Left renal cortex interstitium (tissue), 4 donors: ENCODE measurements at places on chromosomes 11 and 22. TPM values are rescaled to one million over a fixed set of nuclear protein-coding genes. Genes with fewer than 3 reads are reported as not detected.

DNA sequence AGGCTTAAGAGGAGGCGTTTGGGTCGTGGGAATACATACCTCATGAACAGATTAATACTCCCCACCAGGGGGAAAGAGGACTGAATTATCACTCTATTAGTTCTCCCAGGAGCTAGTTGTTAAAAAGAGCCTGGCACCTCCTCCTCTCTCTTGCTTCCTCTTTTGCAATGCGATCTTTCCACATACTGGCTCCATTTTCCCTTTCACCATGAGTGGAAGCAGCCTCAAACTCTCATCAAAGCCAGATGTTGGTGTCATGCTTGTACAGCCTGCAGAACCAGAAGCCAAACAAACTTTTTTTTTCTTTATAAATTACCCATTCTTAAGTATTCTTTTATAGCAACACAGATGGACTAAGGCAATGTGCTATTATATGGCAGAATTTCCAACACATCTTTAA, 258.5 kb downstream of the FAM76B start:
- no peak for DNase-seq

DNA sequence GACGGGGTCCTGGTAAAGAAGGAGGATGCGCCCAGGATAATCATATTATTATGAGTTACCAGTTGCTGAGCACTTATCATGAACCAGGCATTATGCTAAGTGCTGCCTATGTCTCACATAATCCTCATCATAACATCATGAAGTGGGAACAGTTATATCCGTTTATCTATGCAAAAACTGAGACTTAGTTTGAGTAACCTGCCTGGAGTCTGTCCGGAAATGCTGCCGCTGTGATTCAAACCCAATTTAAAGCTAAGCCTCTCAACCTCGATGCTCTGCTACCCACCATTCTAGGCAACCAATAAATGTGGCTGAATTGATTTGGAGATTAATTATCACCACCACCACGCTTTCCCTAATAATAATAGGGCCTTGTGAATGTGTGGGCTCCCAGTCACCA, 111.5 kb upstream of the CLMP start:
- DNase-seq: no peak

- peak; percentile 62 for DNase-seq
Measured at GRCh38 chr11:126989942-126990715, 10.4 kb downstream of the KIRREL3 start.

DNA sequence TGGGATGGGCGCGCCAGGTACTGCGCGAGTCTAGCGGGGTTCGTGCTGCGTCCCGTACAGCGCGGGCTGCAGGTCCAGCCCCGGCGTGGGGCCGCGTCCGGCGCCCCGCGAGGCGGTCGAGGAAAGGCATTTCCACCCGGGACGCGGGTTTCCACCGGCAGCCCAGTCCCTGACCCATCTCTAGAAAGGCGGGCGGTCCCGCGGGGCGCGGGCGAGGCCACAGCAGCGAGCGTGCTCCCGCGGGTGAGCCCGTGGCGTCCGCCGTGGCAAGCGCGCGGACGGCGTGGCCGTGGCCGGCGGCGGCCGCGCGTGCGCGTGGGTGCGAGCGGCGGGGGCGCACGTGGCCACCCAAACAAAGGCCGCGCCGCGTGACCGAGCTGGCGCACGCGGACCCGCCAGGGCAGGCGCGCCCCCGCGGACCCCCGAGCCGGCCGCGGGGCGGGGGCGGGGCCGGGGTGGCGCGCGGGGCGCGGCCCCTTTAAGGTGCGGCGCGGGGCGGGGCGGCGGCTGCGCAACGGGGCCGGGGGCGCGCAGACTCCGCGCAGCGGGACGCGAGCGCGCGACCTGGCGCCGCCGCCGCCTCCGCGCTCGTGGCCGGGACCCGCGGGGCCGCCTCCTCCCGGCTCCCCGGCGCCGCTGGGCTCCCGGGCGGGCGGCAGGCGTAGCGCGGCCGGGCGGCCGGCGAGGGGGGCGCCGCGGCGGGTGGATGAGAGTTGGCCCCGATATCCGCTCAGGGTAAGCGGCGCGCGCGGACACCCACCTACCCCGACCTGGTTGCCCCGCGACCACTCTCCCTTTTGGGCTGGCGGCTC, 39.3 kb upstream of the CELSR1 start:
- DNase-seq: no peak

GGTLC3 gene
- polyA plus RNA-seq: 0.28 TPM

BANF1 gene
- 261 TPM for polyA plus RNA-seq

KRTAP5-11 gene
- polyA plus RNA-seq: not detected

GRCh38 chr22:42416671-42417230, 15.5 kb downstream of the NFAM1 start:
- DNase-seq: no peak

- DNase-seq: no peak
Measured at GRCh38 chr11:80167766-80168165, 726.9 kb upstream of the TENM4 start.

DNA sequence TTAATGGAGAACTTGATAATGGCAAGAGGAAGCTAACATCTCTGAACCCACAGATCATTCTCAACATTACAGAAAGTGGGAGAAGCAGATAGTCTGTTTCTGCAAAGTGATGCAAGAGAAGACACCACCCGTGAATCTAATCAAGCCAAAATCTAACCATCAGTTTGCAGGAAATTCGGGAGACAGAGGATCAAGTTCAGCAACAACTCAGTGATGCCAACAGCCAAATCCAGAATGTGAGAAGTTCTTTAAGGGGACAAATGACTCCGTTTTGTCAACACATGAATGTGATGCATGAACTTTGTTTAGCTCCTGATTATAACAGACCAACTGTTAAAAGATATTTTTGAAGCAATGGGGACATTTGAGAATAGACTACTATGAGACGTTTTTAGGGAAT, 95.2 kb upstream of the LDLRAD3 start:
- DNase-seq: no peak

DNA sequence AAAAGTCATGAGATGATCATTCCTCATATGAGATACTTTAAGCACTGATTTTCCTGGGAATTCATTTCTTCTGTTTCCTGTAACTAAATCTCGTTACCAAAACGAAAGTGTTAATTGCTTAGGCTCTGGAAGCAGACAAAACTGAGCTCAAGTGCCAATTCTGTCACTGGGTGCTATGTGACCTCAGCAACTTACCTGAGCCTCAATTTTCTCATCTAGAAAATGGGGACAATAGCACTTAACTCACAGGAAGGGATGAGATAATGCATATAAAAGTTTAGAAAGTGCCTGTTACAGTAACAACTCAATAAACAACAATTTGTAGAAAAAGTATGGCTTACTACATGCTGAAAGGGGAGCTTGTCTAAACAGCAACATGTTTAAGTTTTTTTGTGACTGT, 170.2 kb upstream of the MTMR2 start:
- no peak for DNase-seq
